ENCODE measurements at places on chromosomes 5 and 9.

DNA sequence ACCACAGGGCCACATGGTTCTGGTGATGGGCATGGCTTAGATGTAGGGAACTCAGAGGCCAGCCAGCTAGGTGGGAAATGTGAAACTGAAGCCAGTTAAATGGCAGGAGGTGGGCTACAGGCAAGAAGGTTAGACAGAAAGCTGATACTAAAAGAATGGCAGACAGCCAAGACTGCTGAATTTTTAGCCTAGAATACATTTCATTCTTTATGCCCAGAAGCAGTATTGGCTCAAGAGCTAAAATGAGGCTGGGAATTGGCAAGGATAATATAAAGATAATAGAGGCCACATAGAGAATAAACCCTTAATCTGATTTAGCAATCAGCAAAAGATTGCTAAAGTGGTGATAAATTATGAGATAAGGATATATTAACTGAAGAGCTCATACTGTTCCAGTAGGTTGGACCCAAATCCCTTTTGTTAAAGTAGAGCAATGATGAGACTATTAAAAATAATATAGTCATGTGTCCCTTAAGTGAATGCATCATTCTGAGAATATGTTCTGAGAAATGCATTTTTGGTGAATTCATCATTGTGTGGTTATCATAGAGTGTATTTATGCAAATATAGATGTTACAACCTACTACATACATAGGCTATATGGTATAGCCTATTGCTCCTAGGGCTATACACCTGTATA, 234.3 kb downstream of the CHSY3 start:
- no peaks in the 10 kb centered on the region for H3K4me1 ChIP-seq
- H3K36me3 ChIP-seq = no peaks in the 10 kb centered on the region
- H3K27ac ChIP-seq = no peak overlapping the region
- no peak overlapping the region for H3K4me3 ChIP-seq

GRCh38 chr5:67431191-67431590, 234.6 kb upstream of the CD180 start:
- no peaks in the 10 kb centered on the region for H3K27me3 ChIP-seq
- no peak overlapping the region for H3K4me3 ChIP-seq
- no peaks in the 10 kb centered on the region for H3K4me1 ChIP-seq
- no peak overlapping the region for H3K27ac ChIP-seq
- no peak for DNase-seq
- no peaks in the 10 kb centered on the region for H3K36me3 ChIP-seq

DNA sequence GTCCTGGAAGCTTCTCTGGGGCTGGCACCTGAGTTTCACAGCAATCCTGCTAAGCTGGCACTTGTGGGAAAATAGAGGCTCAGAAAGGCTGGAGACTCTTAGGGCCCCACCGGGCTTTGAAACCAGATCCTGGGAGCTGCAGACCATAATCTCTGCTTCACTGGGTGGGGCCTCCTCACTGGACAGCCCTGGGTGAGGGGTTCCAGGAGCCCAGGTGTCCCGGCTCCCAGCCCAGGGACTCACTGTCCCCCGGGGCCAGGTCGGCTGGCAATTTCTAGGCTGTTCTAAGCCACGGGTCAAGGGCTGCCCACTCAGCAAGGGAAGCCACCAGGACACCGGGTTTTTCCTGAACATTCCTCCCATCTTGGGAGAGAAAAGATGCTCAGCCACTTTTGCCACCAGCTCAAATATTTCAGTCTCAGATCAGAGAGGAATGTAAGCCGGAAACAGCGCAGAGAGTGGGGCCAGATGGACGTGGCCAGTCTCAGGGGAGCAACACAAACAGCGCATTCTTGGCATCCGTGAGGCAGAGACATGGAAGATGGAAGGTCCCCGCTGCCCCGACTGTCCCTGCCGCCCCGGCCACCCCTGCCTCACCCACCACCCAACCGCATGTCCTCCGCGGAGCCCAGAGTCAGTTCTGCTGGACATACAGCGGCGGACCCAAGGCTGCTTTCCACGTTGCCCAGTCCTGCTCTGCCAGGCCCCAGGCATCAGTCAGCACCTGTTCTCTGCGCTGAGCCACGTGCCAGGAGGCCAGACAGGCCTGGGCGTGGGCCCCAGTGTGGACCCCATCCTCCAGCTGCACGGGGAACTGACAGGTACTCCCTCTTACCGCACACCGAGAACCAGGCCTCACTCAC, 72.6 kb downstream of the VAV2 start:
- H3K4me1 ChIP-seq = no peaks in the 10 kb centered on the region
- no peak overlapping the region for H3K27ac ChIP-seq
- no peaks in the 10 kb centered on the region for H3K27me3 ChIP-seq
- no peaks in the 10 kb centered on the region for H3K36me3 ChIP-seq

- no peak overlapping the region for H3K4me3 ChIP-seq
- DNase-seq = no peak
- H3K36me3 ChIP-seq = no peaks in the 10 kb centered on the region
- no peaks in the 10 kb centered on the region for H3K4me1 ChIP-seq
- H3K27me3 ChIP-seq = no peaks in the 10 kb centered on the region
These were observed 207.9 kb upstream of the OTULINL start for GRCh38 chr5:14373685-14374084.

DNA sequence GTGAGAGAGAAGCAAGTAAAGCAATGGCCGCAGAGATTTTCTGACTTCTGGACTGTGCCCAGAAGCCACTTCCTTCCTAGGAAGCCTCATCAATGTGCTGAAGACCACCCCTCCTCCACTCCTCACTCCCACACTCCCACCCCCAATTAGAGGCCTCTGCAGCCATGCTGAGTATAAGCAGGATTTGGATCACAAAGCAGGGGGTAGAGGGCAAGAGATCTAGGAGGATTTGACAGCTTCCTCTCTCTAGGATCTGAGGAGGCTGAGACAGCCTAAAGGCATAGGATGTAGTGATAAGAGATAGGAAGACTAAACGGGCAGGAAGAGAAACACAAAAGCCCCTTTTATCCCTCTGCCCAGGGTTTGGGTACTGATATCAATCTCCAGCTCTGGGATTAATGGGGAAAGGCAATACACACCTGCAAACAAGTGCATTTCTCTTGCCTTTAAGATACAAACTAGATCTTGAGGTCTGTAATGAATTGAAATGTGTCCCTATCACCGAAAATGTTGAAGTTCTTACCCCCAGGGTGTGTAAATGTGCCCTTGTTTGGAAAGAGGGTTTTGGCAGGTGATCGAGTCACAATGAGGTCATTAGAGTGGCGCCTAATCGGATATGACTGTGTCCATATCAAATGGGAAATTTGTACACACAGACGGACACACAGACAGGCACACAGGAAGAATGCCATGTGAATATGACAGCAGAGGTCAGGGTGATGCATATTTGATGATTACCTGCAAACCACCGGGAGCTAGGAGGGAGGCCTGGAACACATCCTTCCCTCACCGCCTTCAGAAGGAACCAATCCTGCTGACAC, 28.5 kb downstream of the KCNV2 start:
- H3K4me3 ChIP-seq = no peak overlapping the region
- no peaks in the 10 kb centered on the region for H3K4me1 ChIP-seq
- H3K27me3 ChIP-seq = no peaks in the 10 kb centered on the region
- DNase-seq = no peak
- H3K36me3 ChIP-seq = no peaks in the 10 kb centered on the region

GRCh38 chr9:110155751-110156150, 52.2 kb downstream of the C9orf152 start:
- H3K27me3 ChIP-seq = no peaks in the 10 kb centered on the region
- H3K4me3 ChIP-seq = no peak overlapping the region
- no peaks in the 10 kb centered on the region for H3K36me3 ChIP-seq
- DNase-seq = no peak

- no peaks in the 10 kb centered on the region for H3K36me3 ChIP-seq
- no peak overlapping the region for H3K27ac ChIP-seq
- peaks cover 71% of the 10 kb centered on the region for H3K27me3 ChIP-seq
- H3K4me3 ChIP-seq = no peak overlapping the region
- peaks cover 33% of the 10 kb centered on the region for H3K4me1 ChIP-seq
- no peak for DNase-seq
These were observed 2.2 kb downstream of the LMX1B start for GRCh38 chr9:126615791-126616447.

GRCh38 chr9:131441441-131441840, 47.6 kb downstream of the PRRC2B start:
- H3K4me1 ChIP-seq = no peaks in the 10 kb centered on the region
- no peak for DNase-seq
- no peak overlapping the region for H3K4me3 ChIP-seq
- H3K27me3 ChIP-seq = no peaks in the 10 kb centered on the region
- H3K27ac ChIP-seq = no peak overlapping the region
- peaks cover 83% of the 10 kb centered on the region for H3K36me3 ChIP-seq

GRCh38 chr9:16337322-16338029, 533.0 kb downstream of the BNC2 start:
- no peaks in the 10 kb centered on the region for H3K4me1 ChIP-seq
- H3K27ac ChIP-seq = no peak overlapping the region
- H3K4me3 ChIP-seq = no peak overlapping the region
- DNase-seq = no peak
- H3K27me3 ChIP-seq = no peaks in the 10 kb centered on the region

GRCh38 chr5:54281960-54282692, 28.2 kb downstream of the ARL15 start:
- H3K36me3 ChIP-seq = no peaks in the 10 kb centered on the region
- no peak for DNase-seq
- H3K4me3 ChIP-seq = no peak overlapping the region
- H3K27ac ChIP-seq = no peak overlapping the region
- H3K27me3 ChIP-seq = no peaks in the 10 kb centered on the region

GRCh38 chr5:51326844-51327243, 56.4 kb upstream of the ISL1 start:
- H3K27ac ChIP-seq = no peak overlapping the region
- DNase-seq = no peak
- no peaks in the 10 kb centered on the region for H3K36me3 ChIP-seq
- H3K4me1 ChIP-seq = no peaks in the 10 kb centered on the region
- H3K27me3 ChIP-seq = no peaks in the 10 kb centered on the region
- H3K4me3 ChIP-seq = no peak overlapping the region

DNA sequence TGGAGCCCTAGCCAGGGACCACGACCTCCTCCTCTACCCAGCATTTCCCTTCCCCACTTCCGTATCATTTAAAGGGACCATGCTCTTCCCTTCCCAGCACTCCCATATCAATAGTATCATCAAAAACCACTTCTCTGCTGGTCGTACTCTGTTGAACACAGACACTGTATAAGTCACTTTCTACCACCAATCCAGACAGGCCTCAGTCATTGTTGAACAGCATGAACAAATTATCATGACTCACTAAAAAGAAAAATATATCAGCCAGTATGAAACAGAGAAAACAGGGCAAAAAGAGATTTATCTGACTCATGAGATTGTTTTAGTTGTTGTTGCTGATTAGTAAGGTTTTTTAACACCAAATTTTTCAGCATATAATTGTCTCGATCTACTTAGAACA, 89.8 kb downstream of the CDKN2A start:
- H3K4me1 ChIP-seq = no peaks in the 10 kb centered on the region
- H3K27ac ChIP-seq = no peak overlapping the region
- H3K27me3 ChIP-seq = no peaks in the 10 kb centered on the region

DNA sequence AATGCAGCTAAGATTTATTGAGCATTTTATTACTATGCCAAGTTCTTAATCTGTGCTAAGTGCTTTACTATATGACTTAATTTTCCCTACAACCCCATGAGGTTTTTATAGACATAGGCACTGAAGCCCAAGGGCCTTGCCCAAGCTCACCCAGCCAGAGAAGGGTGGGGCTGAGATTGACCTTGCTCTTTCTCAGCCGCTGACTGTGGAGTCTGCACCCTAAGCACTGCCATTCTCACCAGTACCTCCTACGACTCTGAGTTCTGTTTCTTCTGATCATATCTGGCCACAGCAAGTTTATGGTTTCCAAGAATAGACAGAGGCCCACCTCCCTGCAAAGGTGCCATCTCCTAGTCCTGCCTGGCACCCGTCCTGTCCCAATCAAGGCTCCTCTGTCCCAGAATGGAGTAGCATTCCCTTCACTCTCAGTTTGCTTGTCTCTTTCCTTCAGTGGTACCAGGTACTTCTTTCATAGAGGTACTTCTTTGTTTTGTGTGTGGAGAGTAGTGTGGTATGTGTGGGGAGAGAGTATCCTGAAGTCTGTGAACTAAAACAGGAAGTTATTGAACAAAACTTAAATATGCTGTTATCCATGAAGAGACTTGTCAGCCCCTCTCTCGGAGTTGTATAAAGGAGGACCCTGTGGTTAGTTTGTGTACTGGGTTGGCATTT, 42.6 kb downstream of the CSF1R start:
- H3K4me3 ChIP-seq = no peak overlapping the region
- H3K27ac ChIP-seq = no peak overlapping the region
- H3K27me3 ChIP-seq = no peaks in the 10 kb centered on the region
- no peak for DNase-seq

DNA sequence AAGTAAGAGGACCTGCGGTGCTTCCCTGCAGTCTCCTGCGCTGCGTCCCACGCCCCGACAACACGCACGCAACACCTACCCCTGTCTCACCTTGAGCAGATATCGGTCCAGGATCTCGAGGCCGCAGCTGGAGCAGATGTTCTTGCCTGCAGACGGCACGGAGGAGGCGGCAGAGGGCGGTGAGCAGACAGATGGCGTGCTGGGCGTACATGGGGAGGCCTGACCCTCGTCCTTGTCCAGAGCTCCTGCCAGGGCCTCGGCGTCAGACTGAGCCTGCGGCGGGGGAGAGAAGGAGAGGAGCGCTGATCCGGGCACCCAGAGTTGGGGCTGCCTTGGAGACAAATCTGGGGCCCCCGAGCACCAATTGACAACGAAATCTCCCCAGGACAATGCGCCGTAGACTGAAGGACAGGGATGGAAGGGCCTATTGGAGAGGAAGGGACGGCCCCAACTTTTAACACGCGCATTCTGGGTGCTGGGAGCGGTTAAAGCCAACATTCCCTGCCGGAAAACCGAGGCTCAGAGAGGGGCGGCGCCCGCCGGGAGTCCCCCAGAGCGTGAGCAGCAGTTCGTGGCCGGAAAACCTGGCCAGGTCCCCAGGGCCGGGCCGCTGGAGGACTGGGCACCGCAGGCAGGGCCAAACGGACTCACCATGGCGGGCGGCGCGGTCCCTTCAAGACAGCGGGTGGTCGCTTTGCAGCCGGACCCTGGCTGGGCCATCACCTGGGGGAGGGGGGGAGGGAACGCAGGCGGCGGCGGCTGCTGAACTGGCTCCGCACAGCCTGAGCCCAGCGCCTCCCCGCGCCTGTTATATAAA, 1.8 kb downstream of the LHX6 start:
- no peaks in the 10 kb centered on the region for H3K4me1 ChIP-seq
- H3K4me3 ChIP-seq = no peak overlapping the region
- no peak overlapping the region for H3K27ac ChIP-seq
- DNase-seq = no peak
- no peaks in the 10 kb centered on the region for H3K36me3 ChIP-seq
- H3K27me3 ChIP-seq = peaks cover 25% of the 10 kb centered on the region

DNA sequence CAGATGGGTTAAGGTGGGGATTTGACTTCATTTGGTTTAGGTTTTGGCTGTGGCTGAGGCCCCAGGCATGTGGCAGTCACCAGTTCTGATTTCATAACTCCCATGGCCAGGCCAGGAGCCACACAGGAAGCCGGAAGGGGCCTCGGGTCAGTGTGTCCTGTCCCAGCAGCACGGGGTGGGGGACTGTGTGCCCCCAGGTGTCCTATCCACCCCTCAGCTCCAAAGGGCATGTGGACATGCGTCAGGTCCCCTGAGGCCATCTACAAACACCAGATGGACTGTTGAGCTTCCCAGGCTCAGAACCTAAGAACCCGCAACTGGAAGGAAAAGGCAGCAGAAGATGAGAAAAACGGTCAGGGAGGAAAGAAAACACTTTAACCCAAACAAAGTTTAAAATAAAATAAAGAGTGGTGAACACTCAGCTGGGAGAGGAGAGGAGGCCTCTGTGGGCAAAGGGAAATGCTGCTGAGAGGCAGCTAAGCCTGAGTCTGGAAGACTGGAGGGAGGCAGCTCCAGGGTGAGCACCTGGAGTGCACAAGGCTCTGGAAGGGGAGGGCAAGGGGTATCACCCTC, 260.8 kb downstream of the AUH start:
- H3K27ac ChIP-seq = no peak overlapping the region
- no peaks in the 10 kb centered on the region for H3K36me3 ChIP-seq
- peaks cover 29% of the 10 kb centered on the region for H3K4me1 ChIP-seq
- no peaks in the 10 kb centered on the region for H3K27me3 ChIP-seq
- no peak for DNase-seq
- H3K4me3 ChIP-seq = no peak overlapping the region

Data from effector memory CD4-positive, alpha-beta T cell (primary cell).